ENCODE measurements at places on chromosomes 13 and 19.

- DNase-seq: no peak
These were observed 5.2 kb downstream of the ZFR2 start for GRCh38 chr19:3863648-3864047.

DNA sequence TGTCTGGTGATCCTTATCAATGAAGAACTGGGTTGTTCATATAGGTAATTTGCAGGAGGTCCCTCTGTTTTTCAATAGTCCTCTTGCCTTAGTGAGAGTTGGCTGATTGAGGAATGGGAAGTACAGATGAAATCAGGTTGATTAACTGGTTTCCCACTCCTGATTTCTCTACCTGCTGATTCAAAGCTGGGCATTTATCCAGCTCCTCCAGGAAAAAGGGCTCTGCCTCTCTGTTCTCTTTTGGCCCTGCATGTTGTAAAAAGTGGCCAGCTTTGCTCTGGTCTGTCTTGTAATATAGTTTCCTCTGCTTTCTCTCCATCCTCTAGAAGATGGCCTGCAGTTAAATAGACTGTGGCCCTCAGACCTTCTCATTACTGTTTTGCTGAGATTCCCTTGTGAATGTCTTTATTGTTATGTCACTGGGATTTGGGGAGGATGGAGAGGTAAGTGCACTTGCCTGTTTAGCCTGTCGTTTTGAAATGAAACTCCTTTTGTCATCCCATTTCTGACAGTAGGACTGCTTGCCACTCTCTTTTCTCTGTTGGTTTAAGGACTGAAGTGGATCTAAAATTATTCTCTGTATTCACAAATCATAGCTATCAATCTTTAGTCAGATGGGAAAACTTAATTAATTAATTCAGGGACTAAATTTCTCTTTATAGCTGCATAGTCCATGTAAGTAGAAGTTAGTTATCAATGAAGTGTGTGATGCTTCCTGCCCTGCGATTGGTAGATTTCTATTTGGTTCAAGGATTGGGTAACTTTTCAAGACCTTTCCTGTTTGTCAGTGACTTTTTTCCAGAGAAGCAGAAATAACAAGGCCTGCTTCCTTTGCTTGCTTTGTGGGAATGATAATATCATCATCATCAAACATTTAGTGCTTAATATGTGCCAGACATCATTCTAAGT is 28.5 kb downstream of the GARRE1 start:
- DNase-seq: no peak

GRCh38 chr19:2618611-2619010 is 83.9 kb downstream of the GNG7 start:
- peak; percentile 89 for DNase-seq

DNA sequence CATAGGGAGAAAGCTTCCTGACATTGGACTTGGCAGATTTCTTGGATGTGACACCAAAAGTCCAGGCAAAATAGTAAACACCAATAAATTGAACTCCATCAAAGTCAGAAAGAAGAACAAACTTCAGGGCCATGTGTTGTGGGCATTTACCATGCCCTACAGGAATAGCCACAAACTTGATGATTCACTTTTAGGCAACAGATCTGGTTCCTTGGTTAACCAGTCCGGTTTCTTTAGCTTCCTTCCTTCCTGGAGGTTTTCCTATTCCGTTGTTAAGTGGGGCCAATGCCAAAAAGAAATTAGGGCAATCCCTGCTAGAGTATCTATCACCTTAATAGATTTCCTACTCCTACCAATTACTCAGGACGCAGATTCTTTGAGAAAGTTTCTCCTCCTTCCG is 25.2 kb downstream of the IGFL1 start:
- no peak for DNase-seq

- DNase-seq: no peak
These were observed 616.5 kb downstream of the GPC6 start for GRCh38 chr13:93843082-93843481.

GRCh38 chr13:73278186-73278585 is 219.4 kb downstream of the KLF5 start:
- no peak for DNase-seq

DNA sequence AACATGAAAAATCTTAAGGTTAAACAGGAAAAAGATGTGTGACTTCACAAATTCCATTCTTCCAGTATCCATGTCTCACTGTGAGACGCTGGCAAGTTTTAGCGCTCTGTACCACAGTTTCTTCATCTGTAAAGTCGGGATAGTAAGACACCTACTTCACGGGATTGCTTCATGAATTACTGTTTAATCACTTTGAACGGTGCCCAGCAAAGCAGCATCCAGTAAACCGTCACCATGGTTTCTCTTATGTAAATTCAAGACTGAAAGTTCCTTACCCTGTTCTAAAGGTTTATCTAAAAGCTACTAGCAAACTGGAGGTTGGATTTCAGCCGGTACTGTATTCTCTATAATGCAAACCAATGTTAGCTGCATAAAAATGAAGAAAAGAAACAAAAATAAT is 53.5 kb downstream of the KATNAL1 start:
- no peak for DNase-seq

- DNase-seq: no peak
These were observed 169.5 kb upstream of the UBL3 start for GRCh38 chr13:30019648-30020626.

DNA sequence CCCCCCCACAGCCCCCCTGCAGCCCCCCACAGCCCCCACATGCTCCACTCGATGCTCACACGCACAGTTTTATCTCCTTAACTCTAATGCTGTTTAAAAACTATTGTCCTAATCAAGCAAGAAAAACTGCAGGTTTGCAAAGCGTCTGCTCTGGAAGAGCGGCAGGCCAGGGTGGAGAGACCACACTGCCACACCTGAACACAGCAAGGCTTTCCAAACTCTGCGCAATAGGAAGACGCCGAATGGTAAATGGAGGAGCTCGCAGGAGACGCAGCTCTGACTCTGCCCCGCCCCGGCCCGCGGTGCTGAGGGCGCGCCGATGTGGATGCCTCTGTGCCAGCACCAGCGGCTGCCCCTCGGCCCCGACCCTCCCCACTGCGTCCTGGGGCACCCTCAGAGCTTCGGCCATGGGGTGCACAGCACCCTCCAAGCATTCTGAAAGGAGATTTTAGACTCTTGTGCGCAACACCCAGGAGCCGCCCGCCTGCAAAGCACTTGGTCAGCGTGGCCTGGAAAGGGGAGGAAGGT is 32.4 kb downstream of the RASA3 start:
- DNase-seq: peak; percentile 9

DNA sequence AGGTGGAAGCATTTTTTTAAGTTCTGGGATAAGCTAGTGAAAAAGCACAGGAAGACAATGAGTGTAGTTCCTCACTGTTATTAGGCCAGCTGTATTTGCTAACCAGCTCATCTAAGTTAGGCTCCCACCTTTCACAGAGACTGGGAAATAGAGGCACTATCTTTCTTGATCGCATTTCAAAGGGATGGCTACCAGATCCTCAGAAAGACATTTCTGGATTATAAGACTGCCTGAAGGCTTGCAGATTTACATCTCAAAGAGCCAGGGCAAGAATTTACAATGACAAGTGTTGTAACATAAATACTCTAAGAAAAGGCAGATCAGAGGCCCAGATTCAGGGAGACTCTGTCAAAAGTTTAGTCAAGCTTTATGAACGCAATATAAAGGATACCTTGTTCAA is 1005.5 kb downstream of the PCDH9 start:
- DNase-seq: no peak

- no peak for DNase-seq
These were observed 305.9 kb upstream of the SGCG start for GRCh38 chr13:22874839-22875238.
